ENCODE measurements at places on chromosomes 6 and 20.

DNA sequence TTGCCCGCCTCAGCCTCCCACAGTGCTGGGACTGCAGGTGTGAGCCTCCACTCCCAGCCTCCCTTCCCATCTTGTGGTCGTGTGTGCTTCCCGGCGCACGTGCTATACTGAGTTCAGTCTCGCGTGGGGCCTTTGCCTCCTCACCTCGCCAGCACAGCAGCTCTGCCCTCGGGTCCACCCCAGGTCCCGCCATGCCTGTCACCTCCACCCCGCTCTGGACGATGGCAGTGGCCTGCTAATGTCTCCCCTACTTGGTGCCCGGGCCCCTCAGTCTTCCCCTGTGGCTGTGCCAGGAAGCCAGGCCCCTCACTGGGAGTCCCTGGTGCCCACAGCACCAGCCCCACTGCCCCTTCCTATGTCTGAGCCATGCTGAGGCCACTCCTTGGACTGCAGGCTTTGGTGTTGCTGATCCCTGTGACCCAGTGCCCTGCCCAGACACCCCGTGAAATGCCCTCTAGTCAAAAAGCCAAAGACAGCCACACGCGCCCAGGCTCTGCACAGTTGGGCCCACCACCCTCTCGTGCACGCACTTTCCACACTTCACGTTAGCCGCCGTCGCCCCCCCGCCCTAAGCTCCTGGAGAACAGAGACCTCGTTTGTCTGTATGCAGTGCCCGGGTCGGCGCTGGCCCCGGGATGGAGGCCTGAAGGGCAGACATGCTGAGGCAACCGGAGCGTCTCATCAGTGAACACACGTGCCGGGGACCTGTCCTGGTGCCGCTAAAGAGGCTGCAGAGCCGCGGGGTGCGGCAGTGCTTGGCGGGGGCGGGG, 14.3 kb downstream of the HRH3 start:
- DNase-seq = no peak

GRCh38 chr20:35502352-35502751, 27.1 kb downstream of the C20orf173 start:
- DNase-seq = no peak

DNA sequence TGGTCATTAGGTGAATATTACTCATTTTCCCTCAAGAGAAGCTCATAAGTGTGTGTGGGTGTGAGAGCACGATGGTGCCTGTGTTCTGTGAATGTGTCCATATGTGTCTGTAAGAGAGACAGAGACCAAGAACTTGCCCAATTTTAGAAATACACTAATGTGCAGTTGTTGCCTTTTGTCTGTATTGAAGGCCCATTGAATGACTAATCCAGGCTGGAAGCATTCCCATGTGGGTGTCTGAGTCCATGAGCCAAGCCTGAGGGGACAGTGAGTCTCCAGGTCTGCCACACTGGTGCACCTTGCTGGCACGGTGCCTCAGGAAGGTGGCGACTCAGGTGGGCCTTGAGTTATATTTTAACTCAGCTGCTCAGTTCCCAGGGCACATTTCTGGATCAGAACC, 25.5 kb upstream of the ASXL1 start:
- DNase-seq = no peak

DNA sequence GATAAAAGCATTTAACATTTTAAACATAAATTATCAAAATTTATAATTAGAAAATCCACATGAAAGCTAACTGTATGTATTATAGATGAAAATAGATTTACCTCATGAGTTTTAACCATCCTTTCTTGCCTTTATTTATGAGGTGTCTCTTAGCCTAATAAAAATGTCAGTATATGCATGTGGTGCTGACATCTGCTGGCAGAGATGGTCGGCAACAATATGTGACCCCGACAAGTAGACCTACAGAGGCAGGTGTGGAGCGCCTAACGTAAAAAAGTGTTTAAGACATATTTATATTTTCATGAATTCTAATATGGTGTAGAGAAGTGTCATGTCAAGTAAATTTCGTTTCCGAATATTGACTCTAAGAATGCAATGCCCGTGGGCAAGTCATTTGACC, 149.0 kb upstream of the FUT9 start:
- DNase-seq = peak; percentile 1

GRCh38 chr6:10276106-10276505, 138.8 kb downstream of the TFAP2A start:
- DNase-seq = no peak

- DNase-seq = no peak
Observed at GRCh38 chr6:56742122-56742791, 99.6 kb upstream of the DST start.

- DNase-seq = no peak
Observed at GRCh38 chr6:37713529-37714119, 15.9 kb upstream of the MDGA1 start.

DNA sequence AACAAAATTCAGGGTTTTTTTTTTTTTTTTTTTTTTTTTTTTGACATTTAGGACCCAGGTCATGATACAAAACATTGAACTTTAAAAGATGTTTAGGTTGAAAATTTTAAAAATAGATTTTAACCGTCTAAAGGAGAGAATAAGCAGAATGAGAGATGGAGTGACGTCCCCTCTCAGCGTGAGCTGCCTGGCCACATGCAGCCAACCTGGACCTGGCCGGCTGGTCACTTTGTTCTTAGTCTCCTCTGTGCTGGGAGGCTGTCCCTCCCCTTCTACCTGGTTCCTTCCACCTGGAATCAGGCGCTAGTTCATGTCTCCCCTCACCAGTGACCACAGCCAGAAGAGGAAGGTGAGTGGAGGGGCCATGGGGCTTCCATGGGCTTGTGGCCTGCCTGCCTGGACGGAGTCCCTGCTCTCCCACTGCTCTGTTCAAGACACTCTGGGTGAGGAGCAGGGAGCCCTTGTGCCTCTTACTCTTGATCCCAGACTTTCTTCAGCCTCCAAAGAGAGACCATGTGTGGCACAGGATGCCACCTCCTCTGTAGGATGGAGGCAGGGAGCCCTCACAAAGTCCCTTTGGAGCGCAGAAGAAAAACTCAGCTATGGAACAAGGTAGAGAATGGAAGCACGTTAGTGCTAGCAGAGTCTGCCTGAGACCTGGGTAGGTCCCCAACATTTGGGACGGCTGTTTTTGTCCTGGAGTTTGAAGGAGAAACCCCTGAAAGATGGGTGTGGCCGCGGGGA, 31.7 kb downstream of the IRF4 start:
- DNase-seq = no peak

DNA sequence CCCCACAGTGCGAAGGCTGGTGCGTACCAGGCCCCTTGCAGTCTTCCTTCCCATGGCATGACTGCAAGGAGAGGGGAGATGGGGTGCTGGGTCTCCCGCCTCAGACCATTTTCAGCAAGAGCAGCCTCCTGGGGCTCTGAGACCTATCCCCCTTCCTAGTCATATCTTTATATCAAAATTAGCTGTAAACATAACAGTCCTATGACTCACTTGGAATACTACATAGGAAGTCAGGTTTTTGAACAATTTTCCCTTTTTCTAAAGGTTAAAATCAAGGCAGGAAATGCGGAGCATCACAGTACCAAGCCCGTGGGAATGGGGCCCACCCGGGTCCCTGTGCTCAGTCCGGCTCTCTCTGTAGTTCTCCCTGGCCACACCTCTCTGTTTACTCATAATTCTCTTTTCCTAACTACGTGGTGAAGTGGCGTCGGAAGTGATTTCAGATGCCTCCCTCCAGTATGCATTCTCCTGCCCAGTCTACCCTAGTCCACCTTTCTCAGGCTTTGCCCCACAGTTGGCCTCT, 109.8 kb upstream of the TMEM170B start:
- DNase-seq = no peak

DNA sequence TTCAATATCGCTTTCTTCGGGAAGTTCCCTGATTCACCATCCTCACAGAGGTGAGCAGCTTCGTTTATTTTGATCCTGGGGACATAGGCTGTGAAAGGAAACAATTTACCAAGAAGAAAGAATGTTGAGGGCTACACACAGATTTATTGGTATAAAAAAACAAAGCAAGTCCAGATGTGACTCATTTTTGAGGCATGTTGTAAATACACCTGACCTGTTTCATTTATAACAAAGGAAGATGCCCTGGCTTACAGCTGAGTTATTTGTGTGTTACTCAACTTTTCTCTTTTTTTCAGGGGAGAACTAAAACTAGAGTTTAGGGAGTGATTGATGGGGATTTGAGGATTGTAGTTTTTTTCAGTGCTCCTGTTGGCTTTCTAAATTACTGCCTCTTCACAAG, 489.5 kb downstream of the CBLN4 start:
- DNase-seq = no peak

DNA sequence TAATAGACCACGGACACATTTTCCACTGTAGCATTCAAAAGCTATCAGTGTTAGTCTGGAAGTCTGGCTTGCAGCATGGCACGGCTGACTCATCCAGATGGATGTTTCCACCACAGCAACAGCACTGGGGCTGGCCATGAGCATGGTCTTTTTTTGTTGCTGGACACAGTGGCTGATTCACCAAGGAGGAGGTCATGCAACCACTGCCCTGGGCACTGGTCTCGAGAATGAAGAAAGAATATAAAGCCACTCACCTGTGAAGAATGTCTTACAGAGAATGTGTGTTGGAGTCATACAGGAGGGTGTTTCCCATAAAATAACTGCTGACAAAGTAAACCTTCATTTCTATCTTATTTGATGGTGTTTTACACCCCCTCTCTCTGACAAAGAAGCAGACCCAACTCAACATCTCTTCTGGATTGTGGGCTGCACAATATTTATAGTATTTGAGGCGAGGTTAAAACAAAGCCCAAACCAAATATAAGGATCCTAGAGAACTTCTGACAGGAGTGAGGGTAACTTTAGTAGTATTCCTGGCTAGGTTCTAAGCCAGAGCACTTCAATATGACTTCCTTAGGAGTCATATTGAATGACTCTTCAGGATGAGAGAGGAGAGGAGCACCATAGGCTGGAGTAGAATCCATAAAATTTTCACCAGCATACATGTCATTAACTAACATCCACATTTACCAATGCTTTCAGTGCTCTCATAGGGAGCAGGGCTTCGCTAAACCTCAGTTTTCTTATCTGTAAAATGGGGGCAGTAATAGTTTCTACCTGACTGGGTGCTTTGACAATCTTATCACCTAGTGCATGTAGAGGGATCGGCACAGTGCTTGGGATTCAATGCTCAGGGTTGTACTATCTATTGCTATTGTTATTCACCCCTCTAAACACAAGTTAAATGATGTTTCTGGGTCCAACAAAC, 121.4 kb downstream of the KIF13A start:
- DNase-seq = no peak

GRCh38 chr6:56046576-56046975, 171.2 kb upstream of the BMP5 start:
- no peak for DNase-seq

DNA sequence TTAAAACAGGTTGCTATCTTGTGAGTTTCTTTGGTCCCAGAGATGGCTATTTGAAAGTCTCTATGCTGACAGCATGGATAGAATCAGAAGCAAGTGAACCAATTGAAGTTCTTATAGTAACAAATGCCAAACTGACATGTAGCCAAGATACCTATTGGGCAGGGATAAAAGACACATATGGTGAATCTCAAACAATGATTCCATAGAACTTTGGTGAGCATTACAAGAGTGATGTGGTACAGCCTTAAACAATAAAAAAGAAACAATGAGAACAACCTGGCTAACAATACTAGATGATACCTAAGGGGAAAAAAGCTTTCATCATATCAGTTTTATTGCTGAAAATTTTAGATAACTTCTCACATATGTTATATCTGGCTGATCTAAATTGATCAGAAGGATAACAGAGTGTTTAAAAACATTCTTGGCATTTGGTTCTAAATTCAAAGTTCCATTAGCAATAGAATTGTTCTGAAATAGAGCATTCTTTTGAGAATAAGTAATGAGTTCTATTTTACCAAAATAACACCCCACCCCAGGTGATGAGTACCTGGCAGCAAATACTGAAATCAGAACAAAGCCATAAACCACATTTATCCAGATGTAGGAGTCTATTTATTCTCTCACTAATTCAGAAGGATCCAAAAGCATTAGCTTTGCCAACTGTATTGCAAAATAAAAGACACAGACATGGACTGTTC, 5.8 kb upstream of the HMGCLL1 start:
- DNase-seq = no peak

- DNase-seq = no peak
Observed at GRCh38 chr20:62120990-62121775, 1.1 kb upstream of the LSM14B start.

GRCh38 chr6:97427648-97428047, 144.6 kb upstream of the MMS22L start:
- no peak for DNase-seq

- no peak for DNase-seq
Observed at GRCh38 chr20:23588434-23589403, 17.0 kb downstream of the CST9 start.

DNA sequence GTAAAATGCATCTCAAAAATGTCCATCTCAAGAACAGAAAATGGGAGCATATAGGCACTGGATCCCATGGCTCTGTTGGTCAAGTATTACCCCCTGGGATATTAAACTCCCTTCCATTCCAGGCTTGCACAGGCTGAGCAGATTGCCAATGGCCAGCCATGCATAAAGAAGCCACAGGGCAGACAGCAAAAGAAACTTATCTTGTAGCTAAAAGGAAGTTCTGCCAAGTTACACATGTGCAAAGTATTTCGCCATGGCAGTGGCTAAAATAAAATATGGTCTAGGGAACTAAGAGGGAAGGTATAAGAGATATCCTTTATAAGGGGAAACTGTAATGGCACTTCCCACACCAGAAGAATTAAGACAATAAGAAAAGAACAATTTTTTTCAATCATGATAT, 415.6 kb upstream of the BTBD3 start:
- no peak for DNase-seq

DNA sequence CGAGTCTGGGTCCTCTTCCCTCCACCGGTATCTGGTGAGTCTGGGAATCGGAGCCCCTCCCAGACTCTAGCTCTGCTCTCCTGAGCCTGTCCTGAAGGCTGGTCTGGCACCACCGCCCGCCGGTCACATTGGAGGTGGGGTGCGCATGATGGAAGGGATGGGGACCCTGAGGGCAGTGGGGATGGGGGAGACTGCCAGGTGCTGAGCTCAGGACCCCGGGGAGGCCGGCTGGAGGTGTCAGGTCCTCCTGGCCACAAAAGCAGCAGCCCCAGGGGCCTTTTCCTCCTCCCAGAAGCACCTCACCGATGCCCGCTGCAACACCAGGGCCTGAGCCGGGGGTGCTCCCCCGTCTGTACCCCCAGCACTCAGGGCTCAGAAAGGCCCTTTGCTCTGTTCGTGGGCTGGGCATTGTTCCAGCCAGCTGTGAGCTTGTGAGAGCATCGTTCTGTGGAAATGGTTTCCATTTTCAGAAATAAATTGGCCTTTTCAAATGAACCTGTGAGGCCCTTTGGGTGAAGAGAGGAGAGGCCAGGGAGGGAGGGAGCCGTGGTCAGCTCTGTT, 2.5 kb upstream of the NPBWR2 start:
- DNase-seq = peak; percentile 3

Measured in CD8-positive, alpha-beta T cell (primary cell).